Left cardiac atrium (tissue), 4 donors: ENCODE measurements at places on chromosomes 3 and 15. TPM values are rescaled to one million over a fixed set of nuclear protein-coding genes. Genes with fewer than 3 reads are reported as not detected.

The LIPC gene
- 0.68 TPM for total RNA-seq

DNA sequence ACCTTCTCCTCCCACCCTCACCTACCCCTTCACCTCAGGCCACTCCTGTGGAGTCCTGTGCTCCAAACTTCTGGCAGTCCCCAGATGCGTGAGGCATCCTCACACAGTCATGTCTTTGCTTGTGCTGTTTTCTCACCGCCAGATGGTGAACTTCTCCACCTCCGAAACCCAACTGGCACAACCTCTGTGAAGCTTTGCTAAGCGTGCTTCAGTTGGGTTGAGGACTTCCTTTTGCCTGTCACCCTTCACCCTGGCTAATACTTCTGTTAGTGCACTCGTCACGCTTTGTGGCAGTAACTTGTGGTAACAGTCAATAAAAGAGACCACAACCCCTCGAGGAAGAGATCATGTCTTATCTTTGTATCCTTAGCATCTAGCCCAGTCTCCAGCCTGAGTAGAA lies 42.0 kb upstream of the SKOR1 start:
- DNase-seq, result no peak

- DNase-seq, result no peak
These were observed 55.5 kb upstream of the SLCO2A1 start for GRCh38 chr3:134085034-134085775.

The HES1 gene
- 13.2 TPM for total RNA-seq

DNA sequence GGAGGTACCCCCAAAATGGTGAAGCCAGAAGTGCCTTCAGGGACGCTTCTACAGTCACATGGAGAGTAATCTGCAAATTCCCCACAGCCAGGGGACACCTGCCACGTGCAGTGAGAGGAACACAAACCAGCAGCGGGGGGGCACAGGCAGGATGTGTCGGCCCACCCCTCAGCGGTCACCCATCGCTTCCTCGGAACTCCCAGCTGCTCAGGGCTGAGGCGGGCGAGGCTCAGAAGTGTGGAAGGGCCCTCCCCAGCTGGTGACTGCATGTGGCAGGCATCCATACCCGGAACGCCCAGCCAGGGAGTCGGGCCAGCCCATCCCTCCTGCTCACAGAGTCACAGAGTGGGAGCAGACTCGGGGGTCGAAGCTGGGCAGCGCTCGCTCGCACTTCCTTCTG lies 63.7 kb downstream of the SLC12A8 start:
- peak; percentile 79 for DNase-seq

- no peak for DNase-seq
These were observed 84.3 kb upstream of the TNFSF10 start for GRCh38 chr3:172607305-172608121.

DNA sequence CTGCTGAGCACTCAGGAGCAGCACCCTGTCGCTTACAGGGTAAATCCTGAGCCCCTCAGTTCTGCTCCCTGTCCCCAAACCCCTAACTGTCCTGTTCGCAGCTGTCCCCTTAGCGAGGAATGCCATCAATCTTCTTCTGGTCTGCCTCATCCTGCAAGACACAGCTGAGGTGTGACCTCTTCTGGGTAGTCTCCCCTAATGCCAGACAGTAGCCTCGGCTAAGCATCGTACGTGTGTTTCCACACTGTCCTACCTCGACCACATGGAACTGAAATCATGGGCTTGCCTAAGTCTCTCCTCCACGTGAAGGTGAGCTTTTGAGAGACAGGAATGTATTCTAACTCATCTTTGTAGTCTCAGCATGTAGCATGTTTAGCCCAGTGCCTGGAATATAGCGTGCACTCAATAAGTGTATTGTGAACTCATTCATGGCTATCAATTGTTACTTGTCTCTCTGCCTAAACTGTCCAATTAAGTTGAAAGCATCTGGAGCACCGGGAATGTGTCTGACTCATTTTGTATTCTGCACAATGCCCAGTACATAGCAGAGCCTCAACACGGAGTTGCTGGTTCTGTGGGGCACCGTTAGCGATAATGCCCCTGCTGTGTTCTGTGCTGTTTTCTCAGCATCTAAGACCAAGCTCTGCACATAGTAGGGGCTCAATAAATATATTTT lies 90.2 kb downstream of the HES1 start:
- DNase-seq, result no peak

- DNase-seq, result peak; percentile 39
These were observed 95.8 kb upstream of the CTDSPL start for GRCh38 chr3:37765591-37766488.

The SCAANT1 gene
- total RNA-seq, result not detected

- no peak for DNase-seq
These were observed 10.6 kb downstream of the THUMPD3 start for GRCh38 chr3:9373465-9373864.

The TMEM212 gene
- total RNA-seq, result not detected

GRCh38 chr3:21620511-21621155 lies 130.4 kb downstream of the ZNF385D start:
- DNase-seq, result no peak

DNA sequence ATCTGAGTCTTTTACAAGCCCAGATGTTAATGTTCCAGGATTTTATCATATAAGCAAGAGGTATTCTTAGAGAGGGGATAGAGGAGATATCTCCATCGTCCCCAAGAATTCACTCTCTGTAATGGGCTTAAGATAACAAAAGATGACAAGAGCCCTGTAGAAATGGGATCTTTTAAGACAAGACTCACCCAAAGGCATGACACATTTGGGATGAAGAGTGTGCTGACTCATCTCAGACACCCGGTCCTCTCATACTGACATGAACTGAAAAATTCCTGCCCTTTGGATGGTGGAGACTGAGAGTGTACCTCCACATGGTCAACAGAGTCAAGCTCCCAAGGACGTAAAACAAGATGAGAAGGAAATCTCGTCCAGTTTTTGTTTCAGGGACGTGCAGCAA lies 11.0 kb downstream of the LEKR1 start:
- DNase-seq, result no peak

DNA sequence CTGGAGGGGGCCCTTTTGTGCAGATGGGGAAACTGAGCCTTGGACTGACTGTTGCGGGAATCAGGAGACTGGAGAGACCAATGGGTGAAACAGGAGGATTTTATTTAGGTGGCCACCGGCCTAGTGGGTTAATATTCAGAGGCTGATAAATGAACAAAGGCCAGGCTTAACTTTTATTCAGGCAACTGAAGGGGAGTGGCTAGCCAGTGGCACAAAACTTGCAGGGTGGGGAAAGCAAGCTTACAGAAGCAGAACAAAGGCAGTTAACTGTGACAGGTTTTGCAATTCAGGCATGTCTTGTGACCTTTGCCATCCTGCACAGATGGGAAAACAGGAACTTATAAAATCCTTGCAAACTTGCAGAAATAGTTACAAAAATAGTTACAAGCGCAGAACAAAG lies 24.9 kb upstream of the ACAD9 start:
- DNase-seq, result no peak
